Aorta (tissue), 5 donors: ENCODE measurements at places on chromosomes 6 and 20. TPM values are rescaled to one million over a fixed set of nuclear protein-coding genes. Genes with fewer than 3 reads are reported as not detected.

- H3K4me3 ChIP-seq = no peak overlapping the region
- no peaks in the 10 kb centered on the region for H3K4me1 ChIP-seq
- H3K36me3 ChIP-seq = no peaks in the 10 kb centered on the region
- no peaks in the 10 kb centered on the region for H3K27me3 ChIP-seq
- H3K27ac ChIP-seq = no peak overlapping the region
Measured at GRCh38 chr6:88238065-88238464, 71.9 kb upstream of the CNR1 start.

GRCh38 chr6:29561091-29561490 lies 1.6 kb upstream of the UBD start:
- H3K36me3 ChIP-seq = no peaks in the 10 kb centered on the region
- H3K27me3 ChIP-seq = no peaks in the 10 kb centered on the region
- DNase-seq = no peak
- H3K4me3 ChIP-seq = no peak overlapping the region

DNA sequence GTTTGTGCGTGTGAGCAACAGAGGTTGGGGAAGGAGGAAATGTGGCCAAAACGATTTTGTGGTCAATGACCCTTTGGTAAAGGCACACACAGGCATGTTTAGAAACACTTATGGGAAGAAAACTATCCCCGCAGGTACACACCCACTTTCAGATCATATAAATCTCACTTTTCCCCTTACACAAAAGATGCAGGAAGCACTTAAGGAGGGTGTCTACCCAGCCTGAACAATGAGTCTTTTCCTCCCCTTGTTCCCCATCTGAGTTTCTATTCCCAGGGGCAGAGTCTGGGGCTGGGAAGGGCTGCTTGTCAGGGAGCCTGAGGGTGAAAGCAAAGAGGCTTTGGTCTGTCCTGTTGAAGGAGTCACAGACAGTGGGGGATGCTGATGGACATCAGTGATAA lies 193.2 kb upstream of the SALL4 start:
- H3K27me3 ChIP-seq = no peaks in the 10 kb centered on the region
- H3K27ac ChIP-seq = no peak overlapping the region
- H3K36me3 ChIP-seq = no peaks in the 10 kb centered on the region
- no peaks in the 10 kb centered on the region for H3K4me1 ChIP-seq
- no peak overlapping the region for H3K4me3 ChIP-seq
- DNase-seq = no peak

- no peak overlapping the region for H3K4me3 ChIP-seq
- DNase-seq = no peak
- H3K36me3 ChIP-seq = no peaks in the 10 kb centered on the region
- no peaks in the 10 kb centered on the region for H3K4me1 ChIP-seq
Measured at GRCh38 chr6:395432-396125, 4.0 kb downstream of the IRF4 start.

The TIAM2 gene
- 16.1 TPM for total RNA-seq

GRCh38 chr6:91575032-91575431 lies 988.2 kb upstream of the MAP3K7 start:
- DNase-seq = no peak
- no peaks in the 10 kb centered on the region for H3K36me3 ChIP-seq
- no peaks in the 10 kb centered on the region for H3K4me1 ChIP-seq
- H3K27ac ChIP-seq = no peak overlapping the region
- H3K27me3 ChIP-seq = no peaks in the 10 kb centered on the region

The SLC2A4RG gene
- total RNA-seq = 49.9 TPM

- H3K27ac ChIP-seq = no peak overlapping the region
- no peak overlapping the region for H3K4me3 ChIP-seq
- no peaks in the 10 kb centered on the region for H3K36me3 ChIP-seq
- no peaks in the 10 kb centered on the region for H3K27me3 ChIP-seq
Measured at GRCh38 chr6:153411070-153411648, 280.1 kb upstream of the RGS17 start.

GRCh38 chr6:13012977-13013680 lies 296.6 kb downstream of the PHACTR1 start:
- peak overlapping the region; percentile 24 for H3K27ac ChIP-seq
- peak; percentile 54 for DNase-seq
- H3K4me1 ChIP-seq = peaks cover 2% of the 10 kb centered on the region
- no peaks in the 10 kb centered on the region for H3K36me3 ChIP-seq

DNA sequence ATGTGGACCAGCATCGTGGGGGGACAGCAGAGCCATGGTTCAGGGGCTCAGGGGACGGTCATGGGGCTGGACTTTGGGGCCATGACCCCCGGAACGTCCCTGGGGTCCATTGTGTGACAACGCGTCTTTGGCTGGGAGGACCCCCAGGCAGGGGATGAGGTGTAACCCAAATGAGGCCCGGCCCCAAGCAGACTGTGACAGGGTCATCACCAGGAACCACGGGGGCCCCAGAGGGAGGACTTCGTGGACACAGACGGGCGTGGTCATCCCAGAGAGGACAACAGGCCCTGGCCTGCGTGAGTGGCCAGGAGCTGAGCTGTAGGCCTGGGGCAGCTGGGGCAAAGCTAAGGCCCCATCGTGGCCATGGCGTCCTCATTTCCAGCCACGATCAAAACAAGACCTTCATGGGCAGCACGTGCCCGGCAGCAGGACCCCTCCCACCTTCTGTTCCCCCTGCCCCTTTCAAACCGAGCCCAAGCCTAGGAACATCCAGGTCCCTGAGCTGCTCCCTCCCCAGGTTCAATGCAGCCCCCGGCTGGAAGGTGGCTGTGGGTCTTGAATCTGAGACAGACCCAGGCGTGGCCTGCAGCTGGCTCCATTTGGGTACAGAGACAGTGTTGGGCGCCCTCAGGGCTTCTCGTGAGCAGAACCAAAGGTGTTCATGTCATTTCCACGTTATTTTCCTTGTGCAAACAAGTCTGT lies 187.8 kb downstream of the TAF4 start:
- no peaks in the 10 kb centered on the region for H3K36me3 ChIP-seq
- no peak for DNase-seq
- no peak overlapping the region for H3K4me3 ChIP-seq
- H3K4me1 ChIP-seq = no peaks in the 10 kb centered on the region
- H3K27ac ChIP-seq = no peak overlapping the region

The TUBB2A gene
- total RNA-seq = 33.7 TPM

- peak overlapping the region; percentile 62 for H3K27ac ChIP-seq
- no peaks in the 10 kb centered on the region for H3K27me3 ChIP-seq
- H3K4me3 ChIP-seq = no peak overlapping the region
Measured at GRCh38 chr6:7144872-7145584, 37.3 kb downstream of the RREB1 start.

The INSM1 gene
- not detected for total RNA-seq

The FAM83D gene
- 3.4 TPM for total RNA-seq

- no peak for DNase-seq
- no peaks in the 10 kb centered on the region for H3K27me3 ChIP-seq
- no peak overlapping the region for H3K27ac ChIP-seq
- no peaks in the 10 kb centered on the region for H3K4me1 ChIP-seq
Measured at GRCh38 chr6:124443541-124443940, 518.7 kb upstream of the RNF217 start.

The PTK6 gene
- total RNA-seq = 0.30 TPM

- no peak overlapping the region for H3K27ac ChIP-seq
- H3K4me3 ChIP-seq = no peak overlapping the region
- H3K27me3 ChIP-seq = no peaks in the 10 kb centered on the region
- no peak for DNase-seq
Measured at GRCh38 chr20:41392295-41392694, 25.7 kb upstream of the EMILIN3 start.

GRCh38 chr20:46931699-46932098 lies 37.1 kb downstream of the EYA2 start:
- H3K4me3 ChIP-seq = no peak overlapping the region
- no peaks in the 10 kb centered on the region for H3K4me1 ChIP-seq
- H3K27ac ChIP-seq = no peak overlapping the region
- H3K36me3 ChIP-seq = no peaks in the 10 kb centered on the region
- no peaks in the 10 kb centered on the region for H3K27me3 ChIP-seq
- no peak for DNase-seq

DNA sequence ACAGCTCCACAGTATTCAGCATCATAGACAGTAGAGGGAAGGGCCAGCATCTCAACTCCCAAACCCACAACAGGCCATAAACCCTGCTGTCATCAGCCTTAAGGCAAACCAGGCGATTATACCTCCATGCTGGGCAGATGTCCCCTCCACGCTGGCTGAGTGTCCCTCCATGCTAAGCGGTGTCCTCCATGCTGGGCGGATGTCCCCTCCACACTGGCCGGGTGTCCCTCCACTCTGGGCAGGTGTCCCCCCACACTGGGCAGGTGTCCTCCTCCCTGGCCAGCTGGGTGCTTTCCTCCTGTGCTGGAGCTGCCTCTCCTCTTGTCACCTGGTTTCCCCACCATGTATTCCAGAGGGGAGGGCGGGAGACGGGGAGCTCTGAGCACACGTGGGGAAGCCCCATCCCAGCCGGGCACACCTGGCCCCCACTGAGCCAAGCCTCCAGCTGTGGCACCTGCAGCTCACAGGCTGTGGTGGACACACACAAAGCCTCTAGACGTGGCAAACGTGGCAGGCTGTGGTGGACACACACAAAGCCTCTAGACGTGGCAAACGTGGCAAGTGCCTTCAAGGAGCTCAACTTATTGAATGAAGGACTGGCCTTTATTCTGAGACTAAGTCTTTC lies 197.1 kb downstream of the TAF4 start:
- no peaks in the 10 kb centered on the region for H3K27me3 ChIP-seq

GRCh38 chr6:148570456-148570855 lies 176.4 kb upstream of the UST start:
- H3K27ac ChIP-seq = no peak overlapping the region
- DNase-seq = no peak
- no peaks in the 10 kb centered on the region for H3K4me1 ChIP-seq
- H3K27me3 ChIP-seq = peaks cover 4% of the 10 kb centered on the region
- no peaks in the 10 kb centered on the region for H3K36me3 ChIP-seq
- H3K4me3 ChIP-seq = no peak overlapping the region

DNA sequence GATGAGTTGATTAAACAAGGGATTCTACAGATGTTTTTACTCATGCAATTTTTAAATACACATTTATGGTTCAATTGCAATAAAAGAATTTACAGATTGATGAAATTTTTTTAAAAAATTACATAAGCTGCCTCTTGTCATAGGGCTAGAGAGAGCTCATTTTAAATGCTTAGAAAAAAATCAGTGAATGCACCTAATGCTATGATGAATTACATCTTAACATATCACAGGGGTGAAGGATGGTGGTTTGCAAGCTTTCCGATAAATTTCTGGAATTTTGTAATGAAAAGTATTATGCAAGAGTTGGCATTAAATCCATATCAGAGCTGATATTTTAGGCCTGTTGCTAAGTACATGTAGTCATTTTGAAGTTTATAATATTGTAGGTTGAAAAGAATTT lies 29.6 kb downstream of the DSE start:
- no peak overlapping the region for H3K27ac ChIP-seq
- H3K4me3 ChIP-seq = no peak overlapping the region
- H3K27me3 ChIP-seq = no peaks in the 10 kb centered on the region
- peaks cover 1% of the 10 kb centered on the region for H3K4me1 ChIP-seq
- H3K36me3 ChIP-seq = no peaks in the 10 kb centered on the region
- DNase-seq = no peak

DNA sequence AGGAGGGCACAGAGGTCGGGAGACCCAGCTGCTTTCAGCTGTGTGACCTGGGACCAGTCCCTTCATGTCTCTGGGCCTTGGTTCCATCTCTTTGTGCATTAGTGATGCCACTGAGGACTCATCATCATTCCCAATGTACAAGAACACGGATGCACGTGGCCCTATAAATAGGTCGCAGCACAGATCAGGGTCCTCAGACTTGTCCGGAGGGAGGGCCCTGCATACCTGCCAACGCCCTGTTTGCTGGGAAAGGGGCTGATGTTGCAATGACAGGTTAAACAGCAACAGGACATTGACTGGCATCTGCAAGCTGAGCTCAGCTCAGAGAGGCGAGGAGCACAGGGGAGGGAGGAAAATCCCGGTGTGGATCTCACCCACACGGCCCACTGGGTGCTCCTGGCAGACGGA lies 21.8 kb downstream of the TGM2 start:
- H3K4me3 ChIP-seq = no peak overlapping the region
- H3K27me3 ChIP-seq = no peaks in the 10 kb centered on the region
- no peak overlapping the region for H3K27ac ChIP-seq
- no peak for DNase-seq
- H3K4me1 ChIP-seq = no peaks in the 10 kb centered on the region
- peaks cover 8% of the 10 kb centered on the region for H3K36me3 ChIP-seq
